ENCODE measurements at places on chromosomes 1 and 21.

- no peak for DNase-seq
These were observed 994 bp upstream of the ACBD6 start for GRCh38 chr1:180503280-180503862.

DNA sequence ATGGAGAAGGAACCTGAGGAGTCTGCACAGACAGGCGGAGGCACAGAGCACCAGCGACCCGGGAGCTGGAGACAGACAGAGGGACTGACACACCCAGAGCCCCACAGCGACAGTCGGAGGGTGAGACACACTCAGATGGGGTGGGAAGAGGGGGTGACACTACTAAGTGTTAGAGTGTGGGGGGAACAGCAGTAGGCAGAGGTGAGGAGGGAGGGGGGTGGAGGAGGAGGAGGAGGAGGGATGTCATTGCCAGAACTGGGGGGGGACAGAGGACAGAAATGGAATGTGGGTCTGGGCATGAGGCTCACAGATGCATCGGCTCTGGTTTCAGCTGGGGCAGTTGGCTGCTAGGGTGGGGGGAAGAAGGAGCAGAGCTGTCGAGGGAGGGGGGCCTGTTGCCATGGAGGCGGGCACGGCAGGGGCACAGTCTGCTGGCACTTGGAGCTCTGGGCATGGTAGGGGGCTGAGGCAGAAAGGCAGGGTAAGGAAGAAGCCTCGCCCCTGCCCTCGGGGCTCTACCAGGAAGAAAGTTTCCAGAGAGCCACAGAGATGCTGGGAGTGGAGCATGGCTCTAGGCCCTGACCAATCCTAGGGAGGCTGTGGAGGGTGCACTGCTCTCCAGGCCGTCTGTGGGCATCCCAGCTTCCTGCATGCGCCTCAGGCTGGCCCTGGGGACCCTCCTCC is 37.3 kb downstream of the AHDC1 start:
- no peak for DNase-seq

DNA sequence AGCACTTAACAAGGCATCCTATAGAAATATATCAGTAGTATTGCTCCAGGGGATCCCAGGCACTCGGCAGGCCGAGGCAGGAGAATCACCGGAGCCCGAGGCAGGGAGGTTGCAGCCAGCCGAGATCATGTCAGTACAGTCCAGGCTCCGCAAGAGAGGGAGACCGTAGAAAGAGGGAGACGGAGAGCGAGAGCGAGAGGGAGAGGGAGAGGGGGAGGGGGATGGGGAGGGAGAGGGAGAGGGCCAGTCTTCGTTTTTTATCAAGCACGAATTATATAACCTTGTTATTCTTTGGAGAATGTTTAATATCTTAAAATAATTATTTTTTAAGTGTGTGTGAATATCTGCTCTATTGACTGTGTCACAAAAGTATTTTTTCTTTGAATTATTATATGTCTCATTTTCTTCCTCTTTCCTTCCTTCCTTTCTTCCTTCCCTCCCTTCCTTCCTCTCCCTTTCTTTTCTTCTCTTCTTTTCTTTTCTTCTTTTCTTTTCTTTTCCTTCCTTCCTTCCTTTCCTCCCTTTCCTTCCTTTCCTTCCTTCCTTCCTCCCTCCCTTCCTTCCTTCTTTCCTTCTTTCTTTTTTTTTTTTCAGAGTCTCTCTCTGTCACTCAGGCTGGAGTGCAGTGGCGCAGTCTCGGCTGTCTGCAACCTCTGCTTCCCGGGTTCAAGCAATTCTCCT is 233.7 kb downstream of the SRGAP2C start:
- DNase-seq: no peak

DNA sequence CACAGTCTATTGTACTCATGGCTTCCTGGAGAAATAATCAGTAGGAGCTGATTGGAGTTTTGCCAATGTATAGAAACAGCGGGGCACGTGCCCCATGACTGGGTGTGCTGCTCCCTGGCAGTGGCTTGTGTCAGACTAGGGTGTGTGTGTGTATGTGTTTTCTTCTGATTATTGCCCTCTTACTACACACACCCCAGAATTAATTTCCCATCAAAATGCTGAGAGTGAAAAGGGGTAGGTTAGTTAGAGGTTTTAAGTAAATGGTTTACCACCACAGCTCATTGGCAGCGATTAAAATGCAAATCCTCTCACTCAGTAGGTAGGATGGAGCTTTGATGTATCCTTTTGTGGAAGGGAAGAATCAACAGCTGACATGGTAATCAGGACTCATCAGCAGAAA is 29.9 kb downstream of the HHAT start:
- no peak for DNase-seq

- no peak for DNase-seq
These were observed 61.4 kb upstream of the WNT4 start for GRCh38 chr1:22204057-22204840.

GRCh38 chr1:168520832-168521231 is 23.0 kb downstream of the XCL2 start:
- no peak for DNase-seq

DNA sequence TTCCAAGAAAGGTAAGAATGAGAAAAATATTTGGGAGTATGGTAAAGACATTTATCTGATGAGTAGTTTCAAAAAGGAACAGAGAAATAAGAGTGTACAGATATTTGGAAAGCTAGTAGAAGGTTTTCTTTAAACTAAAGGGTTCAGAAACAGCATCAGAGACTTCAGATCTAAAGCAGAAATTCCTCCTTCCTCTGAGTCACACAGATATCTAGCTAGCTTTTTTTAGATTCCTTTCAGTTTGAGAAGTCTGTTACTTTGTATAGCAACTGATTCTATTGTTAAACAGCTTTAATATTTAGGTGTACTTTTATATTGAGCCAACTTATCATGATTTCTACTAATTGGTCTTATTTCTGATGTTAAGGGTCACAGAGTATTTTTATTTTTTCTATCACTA is 4.7 kb downstream of the AMY2B start:
- no peak for DNase-seq

GRCh38 chr1:202355944-202356553 is 7.5 kb downstream of the PPP1R12B start:
- no peak for DNase-seq

DNA sequence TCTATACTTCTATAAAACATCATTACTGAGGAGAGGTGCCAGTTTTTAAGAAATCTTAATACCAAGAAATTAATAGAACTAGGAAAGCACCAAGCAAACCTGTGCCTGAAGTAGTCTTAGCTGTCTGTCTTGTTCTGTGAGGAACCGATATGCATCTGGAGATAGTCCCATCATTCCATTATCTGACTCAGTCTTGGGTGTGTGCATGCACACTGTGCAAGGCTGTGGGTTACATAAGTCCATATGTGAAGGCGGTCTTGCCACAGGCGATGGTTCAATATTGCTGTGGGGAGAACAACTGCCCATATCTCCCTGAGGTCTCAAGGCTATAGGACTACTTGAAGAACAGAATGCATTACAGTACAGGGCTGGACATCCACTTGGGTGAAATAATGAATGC is 33.8 kb downstream of the STIL start:
- no peak for DNase-seq

GRCh38 chr1:222928212-222928611 is 113.4 kb downstream of the DISP1 start:
- DNase-seq: no peak

GRCh38 chr1:206979379-206980043 is 9.3 kb upstream of the FCAMR start:
- no peak for DNase-seq

DNA sequence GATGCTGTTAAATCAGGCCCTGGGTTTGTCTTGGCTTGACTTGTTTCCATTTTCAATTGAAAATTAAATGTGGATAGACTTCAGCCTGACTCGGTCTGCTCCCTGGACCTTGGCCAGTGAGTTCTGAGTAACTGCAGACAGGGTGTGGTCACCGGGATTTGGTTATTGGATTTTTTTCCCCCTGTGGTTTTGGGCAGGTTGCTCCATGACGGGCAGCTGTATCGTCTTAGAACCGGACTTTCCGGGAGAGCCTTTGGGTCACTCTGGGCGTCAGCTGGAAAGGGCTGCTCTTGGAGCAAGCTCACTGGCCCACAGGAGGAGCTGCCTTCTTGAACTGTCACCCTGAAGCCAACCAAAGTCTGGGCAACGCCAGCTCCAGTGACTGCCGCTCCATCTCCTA is 75.0 kb downstream of the CLIC6 start:
- DNase-seq: no peak

DNA sequence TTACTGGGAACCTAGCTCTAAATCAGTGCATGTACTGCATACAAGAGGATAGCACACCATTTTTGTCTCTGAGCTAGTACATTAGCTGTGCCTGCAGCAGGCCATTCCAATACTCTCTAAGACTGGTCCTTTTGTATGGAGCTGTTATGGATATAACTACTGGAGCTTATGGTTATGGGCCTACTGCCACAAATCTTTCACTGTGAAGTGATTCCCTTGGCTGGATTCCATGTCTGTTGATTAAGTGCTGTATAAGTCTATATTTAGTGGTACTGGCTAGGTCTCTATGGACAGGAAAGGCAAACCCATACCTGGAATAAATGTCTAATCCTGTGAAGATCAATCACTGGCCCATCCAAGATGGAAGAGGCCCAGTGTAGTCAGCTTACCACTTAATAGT is 12.0 kb downstream of the ZFYVE9 start:
- no peak for DNase-seq

DNA sequence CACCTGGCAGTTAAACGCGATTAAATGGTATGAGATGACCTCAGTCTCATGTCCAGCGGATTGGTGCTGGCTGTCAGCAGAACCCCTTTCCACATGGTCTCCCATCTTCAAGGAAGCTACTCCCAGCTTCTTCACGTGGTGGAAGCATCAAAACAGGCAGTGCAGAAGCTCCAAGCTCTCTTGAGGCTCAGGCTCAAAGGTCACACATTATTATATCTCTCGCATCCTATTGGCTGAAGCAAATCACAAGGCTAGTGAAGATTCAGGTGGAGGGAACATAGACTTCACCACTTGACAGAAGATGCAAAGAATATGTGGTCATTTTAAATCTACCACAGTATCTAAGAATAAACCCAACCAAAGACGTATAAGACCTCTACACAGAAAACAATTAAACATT is 181.9 kb downstream of the VPS13D start:
- DNase-seq: no peak

GRCh38 chr1:235854347-235854746 is 12.4 kb downstream of the LYST start:
- DNase-seq: no peak

- DNase-seq: no peak
These were observed 242.1 kb downstream of the OMA1 start for GRCh38 chr1:58304346-58304975.

GRCh38 chr1:240402326-240402725 is 209.6 kb downstream of the GREM2 start:
- no peak for DNase-seq

DNA sequence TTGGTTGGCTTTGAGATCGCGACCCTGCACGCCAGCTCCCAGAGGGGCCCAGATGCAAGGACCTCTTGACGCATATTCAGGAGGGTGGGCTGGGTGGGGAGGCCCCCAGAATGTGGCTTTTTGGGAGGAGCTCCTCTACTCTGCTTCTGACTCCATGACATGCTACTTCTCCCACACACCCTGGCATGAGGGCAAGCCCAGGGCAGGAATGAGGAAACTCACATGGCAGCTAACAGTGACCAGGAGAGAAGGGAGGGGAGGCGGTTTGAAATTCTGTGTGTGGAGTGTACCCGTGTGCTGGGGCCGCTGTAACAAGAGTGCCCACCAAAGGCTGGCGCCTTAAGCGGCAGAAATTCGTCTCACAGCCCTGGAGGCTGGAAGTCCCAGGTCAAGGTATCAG is 61.3 kb upstream of the GPR153 start:
- no peak for DNase-seq

- no peak for DNase-seq
These were observed 8.9 kb upstream of the HAO2 start for GRCh38 chr1:119359730-119360129.

GRCh38 chr1:89454845-89455521 is 69.6 kb upstream of the LRRC8B start:
- DNase-seq: peak; percentile 24

DNA sequence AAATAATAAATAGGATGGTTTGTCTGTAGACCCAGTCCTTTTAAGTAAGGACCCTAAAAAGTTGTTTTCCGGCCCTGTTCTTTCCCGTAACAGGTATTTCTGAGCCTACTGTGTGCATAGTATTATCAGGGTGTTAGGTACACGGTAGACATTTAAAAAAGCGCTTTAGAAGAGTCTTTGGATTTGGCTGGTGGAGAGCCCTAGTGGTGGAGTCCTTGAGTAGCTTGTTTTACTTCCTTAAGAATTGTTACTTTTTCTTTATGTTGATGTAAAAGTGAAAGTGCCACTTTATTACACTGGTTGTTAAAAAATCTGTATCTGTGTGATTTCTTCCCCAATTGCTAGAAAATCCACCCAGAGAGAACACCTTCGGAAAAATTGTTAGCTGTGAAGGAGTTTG is 36.8 kb downstream of the SMYD2 start:
- no peak for DNase-seq

DNA sequence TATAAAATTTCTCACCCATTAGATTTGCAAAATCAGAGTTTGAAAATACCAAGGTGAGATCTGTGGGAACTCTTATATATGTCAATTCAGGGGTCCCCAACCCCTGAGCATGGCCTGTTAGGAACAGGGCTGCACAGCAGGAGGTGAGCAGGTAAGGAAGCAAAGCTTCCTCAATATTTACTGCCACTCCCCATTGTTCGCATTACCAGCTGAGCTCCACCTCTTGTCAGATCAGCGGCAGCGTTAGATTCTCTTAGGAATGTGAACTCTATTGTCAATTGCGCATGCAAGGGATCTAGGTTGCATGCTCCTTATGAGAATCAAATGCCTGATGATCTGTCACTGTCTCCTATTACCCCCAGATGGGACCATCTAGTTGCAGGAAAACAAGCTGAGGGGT is 376.6 kb downstream of the LMO4 start:
- no peak for DNase-seq

DNA sequence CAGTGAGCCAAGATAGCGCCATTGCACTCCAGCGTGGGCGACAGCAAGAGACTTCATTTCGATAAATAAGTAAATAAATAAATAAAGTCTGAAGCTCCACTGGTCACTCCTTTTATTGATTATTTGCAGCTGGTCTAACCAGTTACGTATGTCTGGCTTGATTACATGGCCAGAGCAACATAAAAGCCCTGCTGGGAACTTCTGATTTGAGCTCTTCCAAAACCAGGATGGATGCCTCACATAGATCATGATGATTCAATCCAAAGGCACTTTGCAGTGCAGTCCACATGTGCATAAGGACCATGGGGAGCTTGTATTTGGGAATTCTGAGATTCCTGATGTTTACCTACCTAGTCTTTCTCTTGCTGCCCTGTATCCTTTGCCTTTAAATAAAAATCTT is 24.0 kb downstream of the NSUN4 start:
- no peak for DNase-seq

DNA sequence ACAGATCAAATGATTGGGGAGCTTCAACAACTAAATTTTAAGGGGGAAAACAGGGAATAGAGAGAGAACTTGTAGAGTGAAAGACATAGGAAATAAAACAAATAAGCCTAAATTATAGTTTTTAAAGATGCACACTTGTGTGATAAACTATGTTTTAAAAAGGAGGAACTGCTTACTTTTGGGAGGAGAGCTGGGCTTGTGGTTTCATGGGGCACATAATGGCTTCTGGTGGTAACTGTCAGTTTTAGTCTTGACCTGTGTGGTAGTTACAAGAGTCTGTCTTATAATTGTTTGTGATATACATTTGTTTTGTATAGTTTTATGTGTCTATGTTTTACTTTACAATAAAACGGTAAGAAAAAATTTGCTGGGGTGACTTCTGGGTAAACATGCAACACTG is 165.3 kb downstream of the COL24A1 start:
- DNase-seq: no peak
